ENCODE measurements at places on chromosomes 12 and 14. TPM values are rescaled to one million over a fixed set of nuclear protein-coding genes. Genes with fewer than 3 reads are reported as not detected.

Gene KCNK10
- not detected for total RNA-seq

GRCh38 chr14:31405599-31406232 is 14.6 kb downstream of the HEATR5A start:
- no peaks in the 10 kb centered on the region for H3K27me3 ChIP-seq
- no peak for DNase-seq
- H3K27ac ChIP-seq: no peak overlapping the region
- peaks cover 10% of the 10 kb centered on the region for H3K4me1 ChIP-seq

Gene PTPRQ
- total RNA-seq: not detected

DNA sequence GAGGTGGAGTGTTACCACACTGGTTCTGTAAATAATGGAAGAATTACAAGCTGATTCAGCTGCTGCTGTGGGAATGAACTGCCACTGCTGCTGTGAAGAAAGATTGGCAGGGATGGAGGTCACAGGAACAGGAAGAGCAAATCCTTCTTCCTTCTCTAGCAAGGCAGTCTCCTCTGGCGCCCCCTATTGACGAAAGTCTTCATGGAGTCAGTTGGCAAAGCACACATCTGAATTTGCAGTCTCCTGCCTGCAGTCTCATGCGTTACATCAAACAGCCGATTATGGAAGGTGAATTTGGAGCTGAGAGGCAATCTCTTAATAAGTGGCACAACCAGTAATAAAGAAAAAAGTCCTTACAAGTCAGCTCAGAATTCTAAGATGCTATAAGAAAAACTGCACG is 106.0 kb upstream of the TMTC1 start:
- H3K4me3 ChIP-seq: no peak overlapping the region
- H3K27ac ChIP-seq: no peak overlapping the region
- no peaks in the 10 kb centered on the region for H3K36me3 ChIP-seq
- DNase-seq: peak; percentile 62
- H3K4me1 ChIP-seq: no peaks in the 10 kb centered on the region

GRCh38 chr12:110966081-110966760 is 45.8 kb upstream of the MYL2 start:
- no peaks in the 10 kb centered on the region for H3K36me3 ChIP-seq
- H3K4me1 ChIP-seq: no peaks in the 10 kb centered on the region
- DNase-seq: no peak
